ENCODE measurements at places on chromosomes 1 and 21.
A peak's percentile ranks its signal among the peaks of the same experiment; 100 is the strongest.

- DNase-seq: no peak
Measured at GRCh38 chr21:35159881-35160280, 110.8 kb upstream of the RUNX1 start.

DNA sequence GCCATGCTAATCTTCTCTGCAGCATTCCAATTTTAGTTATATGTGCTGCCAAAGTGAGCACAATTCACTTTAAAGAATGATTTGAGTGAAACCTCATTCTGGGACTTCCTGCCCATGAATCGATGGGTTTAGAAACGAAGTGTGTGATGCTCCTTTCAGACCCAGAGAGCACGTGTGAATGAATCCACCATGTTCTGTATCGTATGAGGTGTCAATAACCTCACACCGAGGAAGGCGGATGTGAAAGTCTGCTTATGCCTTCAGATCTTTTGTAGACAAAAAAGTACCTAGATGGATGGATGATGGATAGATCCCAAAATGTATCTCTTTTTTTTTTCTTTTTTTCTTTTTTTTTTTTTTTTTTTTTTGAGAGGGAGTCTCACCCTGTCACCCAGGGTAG lies 13.8 kb downstream of the UBASH3A start:
- DNase-seq: no peak

GRCh38 chr1:218363141-218363540 lies 18.0 kb downstream of the TGFB2 start:
- no peak for DNase-seq

GRCh38 chr1:193634470-193634869 lies 448.1 kb upstream of the B3GALT2 start:
- DNase-seq: no peak

DNA sequence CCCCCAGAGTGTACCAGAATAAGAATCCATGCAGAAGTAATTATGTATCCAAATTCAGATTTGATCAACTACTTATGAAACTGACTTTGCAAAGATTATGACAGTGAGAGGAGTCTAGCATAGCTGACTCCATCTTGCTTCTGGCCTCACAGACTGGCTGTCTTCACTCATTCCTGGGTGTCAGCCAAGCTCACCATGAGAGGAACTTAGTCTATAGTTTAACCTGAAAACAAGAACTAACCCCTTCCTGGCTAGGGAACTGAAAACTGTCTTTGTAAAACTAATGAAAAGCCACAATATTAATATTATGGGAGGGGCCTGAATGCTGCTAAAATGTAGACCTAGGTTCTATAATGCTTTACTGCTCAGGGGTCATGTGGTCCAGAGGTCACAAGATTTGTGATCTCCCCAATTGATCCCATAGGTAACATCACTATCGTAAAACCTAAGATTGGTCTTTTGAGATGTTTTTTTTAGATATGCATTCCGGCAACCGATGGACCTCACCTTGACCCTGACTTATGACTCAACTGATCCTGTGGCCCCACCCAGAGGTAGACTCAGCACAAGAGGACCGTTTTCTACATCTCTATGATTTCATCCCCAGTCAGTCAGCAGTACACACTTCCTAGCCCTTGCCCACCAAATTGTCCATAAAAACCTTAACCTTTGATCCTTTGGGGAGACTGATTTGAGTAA lies 55.2 kb downstream of the ATP1B1 start:
- DNase-seq: peak; percentile 31

DNA sequence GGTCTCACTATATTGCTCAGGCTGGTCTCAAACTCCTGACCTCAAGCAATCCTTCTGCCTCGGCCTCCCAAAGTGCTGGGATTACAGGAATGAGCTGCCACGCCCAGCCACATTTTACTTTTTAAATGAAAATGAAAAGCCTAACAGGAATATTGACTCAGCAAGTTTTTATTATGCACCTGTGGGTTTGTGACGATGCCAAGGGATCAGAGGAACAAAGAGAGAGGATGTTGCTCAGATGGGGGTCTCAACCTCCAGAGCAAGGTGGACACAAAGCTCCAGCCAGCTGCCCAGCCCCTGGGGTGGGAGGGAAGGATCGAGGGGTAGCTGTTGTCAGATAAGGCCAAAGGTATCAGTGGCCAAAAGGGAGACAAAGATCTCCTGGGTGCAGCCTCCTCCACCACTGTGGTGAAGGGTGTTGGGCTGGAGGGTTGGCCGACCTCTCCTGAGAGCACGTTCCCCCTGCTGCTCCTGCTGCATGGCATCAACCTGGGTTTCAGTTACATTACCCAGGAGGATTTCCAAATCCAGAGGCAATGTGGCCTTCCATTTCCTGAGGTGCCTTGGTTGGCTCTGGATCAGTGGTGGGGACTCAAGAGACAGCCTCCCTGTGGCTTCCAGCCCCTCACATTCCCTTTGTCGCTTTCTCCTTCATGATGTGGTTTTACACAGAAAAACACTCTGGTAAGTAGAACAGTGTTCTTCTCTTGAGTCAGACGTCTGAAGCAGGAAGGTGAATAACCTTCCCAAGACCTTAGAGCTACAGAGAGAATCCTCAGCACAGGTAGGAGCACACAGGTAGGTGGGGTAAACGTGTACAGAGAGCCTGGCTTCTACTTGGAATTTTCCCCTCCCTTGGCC lies 34.2 kb downstream of the ZNF496 start:
- DNase-seq: no peak

DNA sequence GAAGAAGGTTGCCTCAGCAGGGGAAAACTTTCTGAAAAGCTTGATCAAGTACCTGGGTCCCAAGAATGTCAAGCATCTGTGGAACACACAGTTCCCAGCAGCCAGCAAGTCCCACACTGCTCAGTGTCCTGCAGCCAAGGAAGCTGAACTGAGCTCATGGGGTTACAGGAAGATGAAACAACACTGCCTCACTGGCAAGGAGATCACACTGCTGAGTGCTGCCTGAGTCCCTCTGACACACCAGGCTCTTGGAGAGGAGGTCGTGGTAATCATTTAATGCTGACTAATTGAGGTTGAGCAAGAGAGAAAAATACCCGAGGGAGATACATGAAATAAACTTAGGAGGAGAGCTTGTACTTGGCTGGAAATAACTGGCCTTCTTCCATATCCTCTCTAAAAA lies 75.2 kb downstream of the MPZL1 start:
- DNase-seq: peak; percentile 7

DNA sequence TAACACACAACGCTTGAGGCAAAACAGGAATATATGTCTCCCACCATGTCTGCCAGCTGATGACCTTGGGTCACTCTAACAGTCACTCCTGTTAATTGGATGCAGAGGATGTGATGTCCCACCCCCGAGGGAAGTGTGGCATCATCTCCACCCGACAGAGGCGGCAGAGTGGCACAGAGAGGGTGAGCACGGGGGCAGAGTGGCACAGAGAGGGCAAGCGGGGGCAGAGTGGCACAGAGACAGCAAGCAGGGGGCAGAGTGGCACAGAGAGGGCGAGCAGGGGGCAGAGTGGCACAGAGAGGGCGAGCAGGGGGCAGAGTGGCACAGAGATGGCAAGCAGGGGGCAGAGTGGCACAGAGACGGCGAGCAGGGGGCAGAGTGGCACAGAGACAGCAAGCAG lies 44.3 kb downstream of the DISP3 start:
- DNase-seq: no peak
